ENCODE measurements at places on chromosomes 7 and 10.
A peak's percentile ranks its signal among the peaks of the same experiment; 100 is the strongest.

DNA sequence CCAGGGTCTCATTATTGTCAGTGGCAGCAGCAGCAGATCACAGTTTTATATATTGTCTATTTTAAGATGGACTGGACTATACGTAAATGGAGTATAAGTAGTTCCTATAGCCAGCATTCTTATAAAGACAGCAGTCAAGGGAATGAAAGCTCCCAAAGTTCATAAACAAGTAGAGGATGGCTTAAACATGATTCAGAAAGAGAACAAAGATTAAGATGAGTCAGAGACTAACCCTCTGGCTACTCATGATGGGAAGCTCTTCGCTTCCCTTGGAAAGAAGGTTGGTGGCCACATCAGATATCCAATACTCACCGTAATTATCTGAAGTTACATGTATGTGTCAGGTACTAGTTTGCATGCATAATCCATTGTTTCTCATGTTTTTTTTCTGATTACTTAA, 277.0 kb downstream of the INHBA start:
- DNase-seq = no peak

- DNase-seq = no peak
These were observed 56.7 kb downstream of the MTPN start for GRCh38 chr7:135920478-135920877.

- no peak for DNase-seq
These were observed 211.3 kb downstream of the SKIDA1 start for GRCh38 chr10:21314111-21314626.

DNA sequence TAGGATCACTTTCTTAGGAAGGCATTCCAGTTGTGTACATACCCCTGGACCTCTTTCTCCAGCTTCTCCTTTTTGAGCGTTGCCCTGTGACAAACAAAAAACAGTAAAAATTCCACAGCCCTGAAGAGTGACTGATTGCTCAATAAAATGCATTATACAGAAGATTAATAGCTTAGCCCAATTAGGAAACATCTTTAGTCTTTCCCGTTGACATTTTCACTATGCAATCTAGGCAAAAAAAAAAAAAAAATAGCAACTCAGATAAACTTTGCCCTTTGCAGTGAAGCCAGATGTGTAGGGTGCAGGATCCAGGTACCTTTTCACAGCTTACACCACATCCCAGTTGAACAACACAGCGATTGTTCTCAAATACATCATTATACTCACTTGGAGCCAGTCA, 17.9 kb downstream of the COL28A1 start:
- no peak for DNase-seq

GRCh38 chr10:4698075-4698474, 127.9 kb upstream of the AKR1E2 start:
- no peak for DNase-seq

GRCh38 chr7:30980751-30981150, 17.0 kb downstream of the GHRHR start:
- DNase-seq = no peak

- no peak for DNase-seq
These were observed 709.7 kb downstream of the CNTNAP2 start for GRCh38 chr7:146826329-146826728.

DNA sequence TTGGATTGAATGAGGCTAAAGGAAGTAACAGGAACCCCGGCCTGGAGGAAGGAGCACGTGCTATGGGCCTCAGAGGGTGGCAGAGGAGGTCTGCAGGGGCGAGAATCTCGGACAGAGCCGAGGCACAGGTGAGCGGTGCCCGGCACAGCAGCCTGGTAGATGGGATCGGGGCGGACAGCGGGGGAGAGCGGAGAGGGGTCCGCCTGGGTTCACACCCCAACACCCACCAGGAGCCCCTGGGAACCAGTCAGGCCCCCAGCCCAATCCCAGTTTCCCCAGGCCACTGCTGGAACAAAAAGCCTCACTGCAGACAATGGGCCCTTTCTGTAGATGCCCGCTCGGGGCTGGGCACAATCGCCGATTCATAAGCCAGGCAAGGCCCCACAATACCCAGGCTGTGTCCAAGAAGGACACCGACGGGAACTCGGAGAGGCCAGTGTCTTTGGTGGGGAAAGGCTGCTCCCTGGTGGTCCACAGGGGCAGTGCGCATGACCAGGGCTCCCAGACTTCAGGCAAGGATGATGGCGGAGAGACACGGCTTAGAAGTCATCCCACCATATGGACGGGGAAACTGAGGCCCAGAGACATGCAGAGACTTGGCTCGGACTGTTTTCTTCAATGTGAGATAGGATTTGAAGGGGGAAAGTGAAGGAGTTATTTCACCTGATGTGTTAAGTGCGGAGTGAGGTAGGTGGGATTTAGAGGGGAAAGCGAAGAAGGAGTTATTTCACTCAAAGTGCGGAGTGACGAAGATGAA, 106.9 kb upstream of the GPR26 start:
- peak; percentile 88 for DNase-seq

DNA sequence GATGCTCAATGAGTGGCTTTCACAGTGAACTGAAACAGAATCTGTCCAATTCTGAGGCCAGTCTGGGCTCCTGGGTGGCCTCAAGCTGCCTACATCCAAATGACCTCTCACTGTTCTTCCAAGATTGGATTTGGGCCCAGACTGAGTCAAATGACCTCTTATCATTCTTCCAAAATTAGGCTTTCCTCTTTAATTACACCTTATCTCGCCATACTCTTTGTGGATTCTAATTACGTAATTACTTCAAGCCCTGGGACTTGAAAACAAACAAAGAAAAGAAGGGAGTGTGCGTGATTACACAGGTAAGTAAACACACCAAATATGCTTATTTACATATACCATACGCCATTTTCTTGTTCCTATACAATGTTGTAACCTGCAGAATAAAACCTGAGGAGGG, 18.8 kb downstream of the SORBS1 start:
- DNase-seq = no peak

DNA sequence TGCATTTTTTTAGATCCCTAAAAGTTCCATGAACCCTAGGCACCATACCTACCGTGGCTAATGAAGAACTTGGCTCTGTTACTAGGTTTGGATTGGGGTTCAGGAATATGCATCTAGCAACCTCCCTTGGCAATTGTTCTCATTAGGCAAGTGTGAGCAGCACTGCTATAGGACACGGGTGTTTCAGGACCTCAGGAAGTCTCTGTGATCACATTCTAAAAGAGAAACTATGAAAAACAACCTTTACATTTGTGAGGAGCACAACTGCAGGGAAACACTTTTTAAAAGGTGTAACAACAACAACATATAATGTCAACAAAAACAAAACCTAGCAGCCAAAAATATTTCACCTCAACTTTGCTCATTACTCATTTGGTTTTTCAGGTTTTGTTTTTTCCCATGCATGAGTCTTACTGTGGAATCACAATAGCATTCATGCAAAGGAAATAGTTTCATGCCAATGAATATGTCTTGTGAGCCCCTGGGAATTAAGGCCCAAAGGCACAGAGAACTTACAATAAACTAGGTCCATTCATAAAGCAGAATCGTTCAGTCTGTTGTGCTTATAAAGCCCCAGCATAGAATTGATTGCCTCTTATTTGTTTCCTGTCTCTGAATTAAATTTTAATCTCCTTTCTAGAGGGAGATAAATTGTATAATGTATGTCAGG, 255.7 kb upstream of the DGKB start:
- DNase-seq = no peak

GRCh38 chr10:124345521-124345920, 73.2 kb downstream of the OAT start:
- DNase-seq = no peak

Data from GM12865 (cell line).